ENCODE measurements at places on chromosomes 7 and 10.

- no peak for DNase-seq
Observed at GRCh38 chr7:140263277-140263676, 86.5 kb upstream of the KDM7A start.

GRCh38 chr10:80196270-80196949 is 8.9 kb downstream of the ANXA11 start:
- peak; percentile 90 for DNase-seq

DNA sequence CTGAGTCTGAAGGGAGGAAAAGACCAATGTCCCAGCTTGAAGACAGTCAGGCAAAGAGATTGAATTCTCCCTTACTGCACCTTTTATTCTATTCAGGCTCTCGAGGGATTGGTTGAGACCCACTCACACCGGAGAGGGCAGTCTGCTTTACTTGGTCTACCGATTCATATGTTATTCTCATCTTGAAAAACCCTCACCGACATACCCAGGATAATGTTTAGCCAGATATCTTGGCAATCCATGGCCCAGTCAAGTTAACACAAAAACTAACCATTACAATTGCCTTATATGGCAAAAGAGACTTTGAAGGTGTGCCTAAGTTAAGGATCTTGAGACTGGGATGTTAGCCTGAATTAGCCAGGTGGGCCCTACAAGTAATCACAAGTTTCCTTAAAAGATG is 53.8 kb upstream of the BET1 start:
- no peak for DNase-seq

DNA sequence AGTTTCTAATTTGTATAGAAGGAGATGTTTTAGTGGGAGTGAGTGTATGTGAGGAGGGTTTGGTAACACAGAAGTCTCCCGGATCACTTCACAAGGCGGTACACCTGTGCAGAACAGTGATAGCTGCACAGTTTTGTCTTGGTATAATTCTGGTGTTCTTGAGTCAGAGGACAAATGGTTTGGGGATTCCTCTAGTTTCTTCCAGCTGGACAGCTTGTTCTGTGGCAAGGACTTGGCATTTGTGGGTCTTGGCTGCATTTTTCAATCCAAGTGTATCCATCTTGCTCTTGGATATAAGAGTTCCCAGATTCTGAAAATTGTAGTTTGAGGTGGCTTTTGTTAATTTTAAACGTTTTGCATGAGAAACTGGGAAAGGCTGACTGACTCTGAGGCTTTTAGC is 135.7 kb downstream of the AHR start:
- DNase-seq, result no peak

DNA sequence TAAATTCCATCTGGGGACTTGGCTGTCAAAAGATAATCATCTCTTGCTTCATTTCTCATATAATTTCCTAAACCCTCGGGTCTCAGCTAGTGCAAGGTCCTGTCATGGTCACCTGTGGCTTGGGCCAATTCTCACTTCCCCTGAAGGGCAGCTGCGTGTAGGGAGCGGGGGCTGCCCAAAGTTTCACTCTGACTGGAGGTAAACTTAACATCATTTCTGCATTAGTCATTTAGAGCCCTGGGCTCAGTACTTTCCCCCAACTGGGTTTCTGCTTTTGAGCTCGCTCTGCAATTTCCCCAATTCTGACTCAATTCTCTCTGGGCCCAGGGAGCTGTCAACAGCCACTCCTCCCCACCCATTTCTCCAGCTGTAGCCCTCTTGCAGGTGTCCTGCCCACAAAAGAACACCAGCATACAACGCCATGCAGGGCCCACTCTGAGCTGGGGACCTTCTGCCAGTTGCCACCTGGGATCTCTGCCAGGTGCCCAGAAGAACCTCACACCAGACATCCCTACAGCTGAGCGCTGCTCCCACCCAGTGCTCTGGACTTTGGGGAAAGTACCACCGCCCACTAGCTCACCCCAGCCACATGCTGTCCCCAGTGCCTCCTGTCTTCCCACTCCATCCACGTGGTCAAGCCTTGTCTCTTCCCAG is 37.9 kb downstream of the VOPP1 start:
- DNase-seq, result peak; percentile 90
